Activated CD4-positive, alpha-beta T cell treated with anti-CD3 and anti-CD28 coated beads, Interleukin-2, amount 50 U/mL, for 24 hours (primary cell): ENCODE measurements at places on chromosomes 1 and 21.

DNA sequence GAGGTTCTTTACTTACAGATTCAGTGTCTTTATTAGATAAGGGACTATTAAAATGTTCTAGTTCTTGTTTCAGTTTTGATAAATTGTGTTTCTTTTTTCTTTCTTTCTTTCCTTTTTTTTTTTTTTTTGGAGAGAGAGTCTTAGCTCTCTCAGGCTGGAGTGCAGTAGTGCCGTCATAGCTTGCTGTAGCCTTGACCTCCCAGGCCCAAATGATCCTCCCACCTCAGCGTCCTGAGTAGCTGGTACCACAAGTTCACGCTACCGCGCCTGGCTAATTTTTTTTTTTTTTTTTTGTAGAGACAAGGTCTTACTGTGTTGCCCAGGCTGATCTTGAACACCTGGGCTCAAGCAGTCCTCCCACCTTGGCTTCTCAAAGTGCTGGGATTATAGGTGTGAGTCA is 76.6 kb downstream of the TMEM200B start:
- DNase-seq, result no peak

GRCh38 chr1:45172005-45172404 is 34.4 kb downstream of the ZSWIM5 start:
- no peak for DNase-seq

- no peak for DNase-seq
Observed at GRCh38 chr1:115656461-115657077, 14.8 kb downstream of the VANGL1 start.

- no peak for DNase-seq
Observed at GRCh38 chr1:89850844-89851415, 30.1 kb downstream of the LRRC8D start.

DNA sequence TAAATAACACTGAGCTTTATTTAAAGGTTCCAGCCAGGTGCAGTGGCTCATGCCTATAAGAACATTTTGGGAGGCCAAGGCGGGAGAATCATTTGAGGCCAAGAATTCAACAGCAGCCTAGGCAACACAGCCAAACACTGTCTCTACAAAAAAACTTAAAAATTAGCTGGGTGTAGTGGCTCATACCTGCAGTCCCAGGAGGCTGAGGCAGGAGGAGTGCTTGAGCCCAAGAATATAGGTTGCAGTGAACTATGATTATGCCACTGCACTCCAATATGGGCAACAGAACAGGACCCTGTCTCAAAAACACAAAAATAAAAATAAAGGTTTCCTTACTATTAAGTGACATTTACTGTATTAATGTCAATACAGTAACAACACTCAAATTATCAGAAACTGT is 2.1 kb downstream of the TAF12 start:
- no peak for DNase-seq

DNA sequence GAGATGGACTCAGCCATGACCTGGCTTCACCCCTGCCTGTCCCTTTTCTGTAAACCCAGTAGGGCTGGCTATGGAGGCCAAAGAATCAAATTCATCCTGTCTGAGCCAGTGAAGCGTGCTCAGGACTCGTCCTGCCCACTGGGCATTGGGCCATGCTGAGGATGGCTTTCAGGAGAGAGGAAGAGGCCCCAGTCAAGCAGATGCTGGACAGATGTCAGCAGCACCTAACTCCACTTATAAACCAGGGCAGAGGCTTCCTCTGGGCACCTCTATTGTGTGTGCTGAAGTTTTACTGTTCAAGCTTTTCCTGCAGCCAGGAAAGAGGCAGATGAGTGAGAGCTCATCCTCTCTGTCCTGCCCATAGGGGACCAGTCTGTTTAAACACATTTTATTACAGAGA is 97.4 kb upstream of the GCLM start:
- no peak for DNase-seq

DNA sequence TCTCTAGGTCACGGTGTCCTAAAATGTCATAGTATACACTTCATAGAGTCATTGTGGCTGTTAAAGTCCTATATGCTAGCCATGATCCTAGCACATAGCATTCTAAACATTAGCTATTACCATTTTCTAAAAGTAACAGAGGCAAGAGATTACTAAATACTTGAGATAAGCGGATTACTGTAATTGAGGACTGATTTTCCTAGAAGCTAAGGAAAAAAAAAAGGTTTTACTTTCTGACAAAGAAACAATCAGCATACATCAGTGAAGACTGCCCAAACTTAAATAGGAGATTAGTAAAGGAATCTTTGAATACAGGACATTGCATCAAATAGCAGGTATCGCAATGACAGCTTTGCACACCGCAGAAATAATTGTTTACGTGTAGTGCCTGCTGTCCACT is 91.3 kb upstream of the HNRNPU start:
- DNase-seq, result no peak

DNA sequence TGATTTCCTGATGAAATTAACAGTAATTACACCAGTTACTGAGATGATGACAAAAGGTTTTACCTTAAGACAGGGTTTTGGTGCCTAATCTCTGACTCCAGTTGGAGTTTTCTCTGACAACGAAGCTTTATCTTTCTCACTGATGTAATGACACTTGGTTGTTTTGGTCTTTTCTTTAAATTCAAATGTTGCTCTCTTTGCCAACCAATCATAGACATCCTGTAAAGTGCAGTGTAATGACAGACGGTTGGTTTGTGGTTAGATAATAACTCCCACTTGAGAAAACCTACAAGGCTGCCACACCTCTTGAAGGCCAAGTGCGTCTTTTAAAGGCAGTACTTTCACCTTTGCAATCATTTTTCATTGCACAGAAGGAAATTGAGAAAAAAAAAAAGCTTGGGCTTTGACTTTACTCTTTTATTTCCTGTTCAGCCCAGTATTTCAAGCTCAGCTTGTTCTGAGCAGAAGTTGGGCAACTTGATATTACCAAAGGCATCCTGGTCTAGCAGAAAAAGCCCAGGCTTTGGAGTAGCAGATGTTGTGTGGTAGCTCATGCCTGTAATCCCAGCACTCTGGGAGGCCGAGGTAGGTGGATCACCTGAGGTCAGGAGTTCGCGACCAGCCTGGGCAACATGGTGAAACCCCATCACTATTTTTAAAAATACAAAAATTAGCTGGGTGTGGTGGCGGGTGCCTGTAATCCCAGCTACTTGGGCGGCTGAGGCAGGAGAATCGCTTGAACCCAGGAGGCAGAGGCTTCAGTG is 14.9 kb downstream of the PDIK1L start:
- DNase-seq, result peak; percentile 55
